ENCODE measurements at places on chromosomes 2 and 18. TPM values are rescaled to one million over a fixed set of nuclear protein-coding genes. Genes with fewer than 3 reads are reported as not detected.

GCG gene
- not detected for total RNA-seq

ZNF396 gene
- total RNA-seq = 2.0 TPM

OSR1 gene
- total RNA-seq = 6.9 TPM

GRCh38 chr2:12161085-12161484 lies 414.7 kb downstream of the LPIN1 start:
- DNase-seq = no peak

GRCh38 chr2:109288544-109289368 lies 159.8 kb downstream of the SH3RF3 start:
- no peak for DNase-seq

- no peak for DNase-seq
These were observed 3.9 kb downstream of the HEATR5B start for GRCh38 chr2:37080266-37080665.

- no peak for DNase-seq
These were observed 793 bp downstream of the ZNF236 start for GRCh38 chr18:76823161-76823538.
